ENCODE measurements at places on chromosomes 6 and 20. TPM values are rescaled to one million over a fixed set of nuclear protein-coding genes. Genes with fewer than 3 reads are reported as not detected.
A peak's percentile ranks its signal among the peaks of the same experiment; 100 is the strongest.

MCCD1 gene
- total RNA-seq = not detected

CCM2L gene
- 7.9 TPM for total RNA-seq

PMEPA1 gene
- total RNA-seq = 14.7 TPM

ADAM33 gene
- 71.3 TPM for total RNA-seq

POLR1C gene
- 20.2 TPM for total RNA-seq

- DNase-seq = no peak
Observed at GRCh38 chr6:15926256-15926655, 202.6 kb upstream of the MYLIP start.

GRCh38 chr6:95094751-95095663, 482.3 kb upstream of the MANEA start:
- no peak for DNase-seq

GRCh38 chr6:125393449-125393858, 91.7 kb upstream of the HDDC2 start:
- DNase-seq = no peak

DNA sequence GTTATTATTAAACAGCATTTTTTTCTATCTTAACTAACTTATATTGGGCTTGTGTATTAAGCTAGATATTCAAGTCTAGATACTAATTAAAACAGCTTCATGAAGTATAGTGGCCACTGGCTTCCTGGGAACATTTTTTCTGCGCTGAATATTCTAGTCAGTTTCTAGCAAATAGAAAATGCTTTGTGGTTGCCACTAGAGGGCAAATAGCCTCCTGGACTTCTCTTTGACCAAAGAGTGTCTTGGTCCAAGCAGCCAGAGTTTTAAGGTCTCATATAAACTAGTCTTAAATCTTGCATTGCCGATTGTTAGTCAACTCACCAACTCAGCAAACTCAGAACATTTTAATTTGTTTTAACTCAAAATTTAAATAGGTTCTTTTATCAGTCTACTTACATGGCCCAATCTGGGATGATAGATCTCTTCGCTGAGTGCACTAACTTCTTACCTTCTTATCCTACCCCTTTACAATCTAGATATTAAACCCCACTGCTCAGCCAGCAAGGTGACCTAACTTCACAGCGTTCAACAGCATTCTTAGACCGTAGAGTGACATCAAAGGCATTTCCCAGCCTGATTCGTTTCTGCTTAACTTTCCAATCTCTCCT, 24.6 kb upstream of the ID4 start:
- DNase-seq = peak; percentile 15

All from umbilical cord (tissue), 2 donors.